ENCODE measurements at places on chromosomes 4 and X.

DNA sequence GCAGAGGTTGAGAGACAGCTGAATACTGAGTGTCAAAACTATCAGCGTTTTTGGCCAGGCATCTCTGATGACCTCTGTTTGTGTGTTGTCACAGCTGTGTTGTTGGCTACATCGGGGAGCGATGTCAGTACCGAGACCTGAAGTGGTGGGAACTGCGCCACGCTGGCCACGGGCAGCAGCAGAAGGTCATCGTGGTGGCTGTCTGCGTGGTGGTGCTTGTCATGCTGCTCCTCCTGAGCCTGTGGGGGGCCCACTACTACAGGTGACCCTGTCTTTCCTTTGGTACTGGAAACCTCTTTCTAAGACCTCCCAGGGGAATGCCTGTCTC is 86.9 kb downstream of the EGF start:
- DNase-seq = no peak
- H3K4me1 ChIP-seq = no peaks in the 10 kb centered on the region
- no peaks in the 10 kb centered on the region for H3K27me3 ChIP-seq
- no peak overlapping the region for H3K27ac ChIP-seq
- no peak overlapping the region for H3K4me3 ChIP-seq
- no peaks in the 10 kb centered on the region for H3K36me3 ChIP-seq

GRCh38 chr4:71262161-71262560 is 76.7 kb upstream of the SLC4A4 start:
- H3K27me3 ChIP-seq = no peaks in the 10 kb centered on the region
- H3K4me1 ChIP-seq = peaks cover 27% of the 10 kb centered on the region
- DNase-seq = no peak
- no peak overlapping the region for H3K4me3 ChIP-seq

- no peak overlapping the region for H3K27ac ChIP-seq
- H3K4me3 ChIP-seq = no peak overlapping the region
- no peak for DNase-seq
- H3K36me3 ChIP-seq = no peaks in the 10 kb centered on the region
- H3K4me1 ChIP-seq = peaks cover 30% of the 10 kb centered on the region
- no peaks in the 10 kb centered on the region for H3K27me3 ChIP-seq
Observed at GRCh38 chrX:2712428-2712827, 21.3 kb downstream of the CD99 start.

DNA sequence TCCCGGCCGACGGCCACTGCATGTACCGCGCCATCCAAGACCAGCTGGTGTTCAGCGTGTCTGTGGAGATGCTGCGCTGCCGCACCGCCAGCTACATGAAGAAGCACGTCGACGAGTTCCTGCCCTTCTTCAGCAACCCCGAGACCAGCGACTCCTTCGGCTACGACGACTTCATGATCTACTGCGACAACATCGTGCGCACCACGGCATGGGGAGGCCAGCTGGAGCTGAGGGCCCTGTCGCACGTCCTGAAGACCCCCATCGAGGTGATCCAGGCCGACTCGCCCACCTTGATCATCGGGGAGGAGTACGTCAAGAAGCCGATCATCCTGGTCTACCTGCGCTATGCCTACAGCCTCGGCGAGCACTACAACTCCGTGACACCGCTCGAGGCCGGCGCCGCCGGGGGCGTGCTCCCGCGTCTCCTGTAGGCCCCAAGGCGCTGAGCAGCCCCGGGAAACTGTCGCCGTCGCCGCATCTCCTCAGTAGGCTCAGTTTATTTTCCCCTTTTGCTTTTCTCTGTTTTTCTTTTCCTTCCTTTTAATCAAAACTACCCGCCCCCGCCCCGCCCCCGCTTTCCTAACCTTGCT is 799 bp downstream of the OTUD6A start:
- H3K27ac ChIP-seq = no peak overlapping the region
- no peak overlapping the region for H3K4me3 ChIP-seq
- no peaks in the 10 kb centered on the region for H3K4me1 ChIP-seq
- H3K27me3 ChIP-seq = no peaks in the 10 kb centered on the region

DNA sequence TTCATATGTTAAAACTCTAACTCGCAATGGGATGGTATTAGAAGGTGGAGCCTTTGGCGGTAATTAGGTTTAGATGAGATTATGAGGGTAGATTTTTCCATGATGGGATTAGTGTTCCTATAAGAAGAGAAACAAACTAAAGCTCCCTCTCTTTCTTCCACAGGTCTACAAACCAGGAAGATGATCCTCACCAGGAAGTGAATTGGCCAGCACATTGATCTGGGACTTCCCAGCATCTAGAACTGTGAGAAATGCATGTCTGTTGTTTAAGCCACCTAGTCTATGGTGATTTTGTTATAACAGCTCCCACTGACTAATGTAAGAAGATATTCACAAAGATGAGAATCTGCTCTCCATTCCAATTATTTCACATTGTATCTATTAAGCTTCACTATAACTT is 2266.9 kb downstream of the PCDH7 start:
- H3K36me3 ChIP-seq = no peaks in the 10 kb centered on the region
- H3K27me3 ChIP-seq = no peaks in the 10 kb centered on the region
- H3K4me3 ChIP-seq = no peak overlapping the region
- no peak for DNase-seq
- H3K4me1 ChIP-seq = no peaks in the 10 kb centered on the region
- H3K27ac ChIP-seq = no peak overlapping the region
